ENCODE measurements at places on chromosomes 6 and 20. TPM values are rescaled to one million over a fixed set of nuclear protein-coding genes. Genes with fewer than 3 reads are reported as not detected.
A peak's percentile ranks its signal among the peaks of the same experiment; 100 is the strongest.

GRCh38 chr20:49028684-49029083 is 17.4 kb upstream of the CSE1L start:
- peaks cover 24% of the 10 kb centered on the region for H3K36me3 ChIP-seq
- peak; percentile 53 for DNase-seq
- no peak overlapping the region for H3K27ac ChIP-seq
- no peak overlapping the region for H3K4me3 ChIP-seq
- H3K4me1 ChIP-seq = 0 out of 2 replicates have a peak, but pooled peaks cover 3% of the 10 kb centered on the region

The FUT9 gene
- 6.8 TPM for total RNA-seq

The WFDC10B gene
- total RNA-seq = not detected

DNA sequence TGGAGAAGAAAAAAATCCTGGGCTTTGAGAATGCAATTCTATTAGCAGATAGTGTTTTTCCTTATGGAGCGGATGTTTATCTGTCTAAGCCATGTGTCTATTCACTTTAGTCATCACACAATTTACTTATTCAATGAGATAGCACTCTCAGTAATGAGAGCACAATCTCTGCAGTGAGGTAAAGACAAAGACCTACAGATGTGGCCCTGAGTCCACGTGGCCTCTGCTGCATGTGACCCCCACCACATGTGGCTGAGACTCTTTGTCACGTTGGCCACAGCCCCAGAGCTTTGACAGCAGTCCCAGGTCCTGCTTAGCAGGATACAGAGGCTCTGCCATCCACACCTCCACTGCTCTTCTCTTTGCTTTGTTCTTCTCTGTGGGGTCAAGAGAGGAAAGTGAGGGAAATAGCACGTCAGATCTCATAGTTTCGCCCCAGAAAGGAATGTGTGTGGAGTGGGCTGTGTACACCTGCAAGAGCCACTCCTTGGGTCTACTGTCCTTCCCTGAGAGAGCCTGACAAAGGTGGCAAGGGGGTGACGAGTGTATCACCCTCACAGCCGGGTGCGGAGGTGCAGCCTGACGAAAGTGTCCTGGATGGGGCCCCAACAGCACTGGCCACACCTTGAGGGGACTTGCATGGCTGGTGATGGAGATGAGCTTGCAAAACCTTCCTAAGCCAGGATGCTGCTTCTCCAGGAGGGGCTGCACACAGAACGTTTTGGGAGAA is 40.7 kb downstream of the ZNF831 start:
- no peaks in the 10 kb centered on the region for H3K27me3 ChIP-seq
- no peak overlapping the region for H3K4me3 ChIP-seq
- H3K4me1 ChIP-seq = peaks cover 24% of the 10 kb centered on the region
- no peak overlapping the region for H3K27ac ChIP-seq

The C6orf118 gene
- 0.35 TPM for total RNA-seq

The KCNK16 gene
- not detected for total RNA-seq

- no peaks in the 10 kb centered on the region for H3K4me1 ChIP-seq
- no peaks in the 10 kb centered on the region for H3K27me3 ChIP-seq
- DNase-seq = no peak
- H3K36me3 ChIP-seq = no peaks in the 10 kb centered on the region
- no peak overlapping the region for H3K4me3 ChIP-seq
Observed at GRCh38 chr6:73145690-73146089, 79.6 kb downstream of the KHDC1L start.

The MCHR2 gene
- not detected for total RNA-seq

The CLDN20 gene
- not detected for total RNA-seq

- 0 out of 2 replicates have a peak, but pooled peaks cover 4% of the 10 kb centered on the region for H3K4me1 ChIP-seq
- H3K4me3 ChIP-seq = no peak overlapping the region
- no peak overlapping the region for H3K27ac ChIP-seq
- no peaks in the 10 kb centered on the region for H3K27me3 ChIP-seq
Observed at GRCh38 chr6:170050591-170051041, 240.3 kb downstream of the DLL1 start.

GRCh38 chr20:45019762-45020123 is 53.4 kb downstream of the STK4 start:
- peaks cover 27% of the 10 kb centered on the region for H3K4me1 ChIP-seq
- 0 out of 2 replicates have a peak overlapping the region, but pooled peaks have one; percentile 9 for H3K27ac ChIP-seq
- H3K27me3 ChIP-seq = no peaks in the 10 kb centered on the region
- no peak for DNase-seq
- H3K4me3 ChIP-seq = no peak overlapping the region
- no peaks in the 10 kb centered on the region for H3K36me3 ChIP-seq

Data from GM23338 (cell line).